ENCODE measurements at places on chromosomes 7 and 10.

GRCh38 chr7:2978408-2978807, 65.3 kb downstream of the CARD11 start:
- DNase-seq: no peak

DNA sequence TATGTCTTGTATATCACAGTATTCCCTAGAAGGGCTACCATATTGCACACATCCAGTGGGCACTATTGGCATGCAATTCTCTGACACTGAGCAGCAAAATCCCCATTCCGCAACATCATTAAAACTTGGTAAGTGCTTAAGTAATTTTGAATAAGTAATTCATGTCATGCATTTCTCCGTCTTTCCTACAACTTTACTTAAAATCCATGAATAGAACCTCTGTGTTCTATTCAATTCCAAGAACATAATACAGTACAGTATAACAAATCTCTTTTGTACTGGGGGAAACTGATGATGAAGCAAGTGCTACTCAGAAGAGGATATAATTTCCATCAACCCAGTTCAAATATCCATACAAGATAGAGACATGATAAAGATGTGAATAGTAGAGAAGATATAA, 80.9 kb upstream of the SEMA3C start:
- DNase-seq: no peak

DNA sequence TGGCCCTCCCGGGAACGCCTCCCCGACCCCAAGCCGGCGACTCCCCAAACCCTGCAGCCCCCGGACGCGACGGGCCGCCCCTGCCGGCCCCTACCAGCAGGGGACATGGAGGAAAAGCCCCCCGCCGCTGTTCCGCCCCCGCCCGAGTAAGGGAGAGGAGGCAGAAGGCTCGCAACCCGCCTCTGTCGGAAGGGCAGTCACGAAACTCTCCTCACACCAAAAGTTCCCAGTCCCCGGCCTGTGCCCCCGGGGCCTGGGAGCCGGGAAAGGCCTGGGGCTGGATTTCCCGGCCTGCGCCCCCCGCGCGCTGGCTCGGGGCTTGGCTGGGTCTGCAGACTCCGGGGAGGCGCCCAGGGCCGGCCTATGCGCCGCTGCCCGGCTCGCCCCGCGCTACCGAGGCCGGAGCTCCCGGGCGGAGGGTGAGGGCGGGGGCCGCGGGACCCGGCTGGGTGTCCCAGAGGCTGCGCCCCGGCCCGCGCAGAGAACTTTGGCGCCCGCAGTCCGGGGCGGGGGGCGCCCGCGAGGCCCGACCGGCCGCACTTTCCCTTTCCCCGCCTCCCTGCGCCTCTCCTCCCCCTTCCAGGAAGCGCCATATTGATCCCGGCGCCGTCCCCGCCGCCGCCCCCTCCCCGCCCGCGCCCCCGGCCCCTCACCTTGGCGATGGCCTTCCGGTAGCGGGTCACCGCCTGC, 728 bp downstream of the PARD3 start:
- DNase-seq: no peak

DNA sequence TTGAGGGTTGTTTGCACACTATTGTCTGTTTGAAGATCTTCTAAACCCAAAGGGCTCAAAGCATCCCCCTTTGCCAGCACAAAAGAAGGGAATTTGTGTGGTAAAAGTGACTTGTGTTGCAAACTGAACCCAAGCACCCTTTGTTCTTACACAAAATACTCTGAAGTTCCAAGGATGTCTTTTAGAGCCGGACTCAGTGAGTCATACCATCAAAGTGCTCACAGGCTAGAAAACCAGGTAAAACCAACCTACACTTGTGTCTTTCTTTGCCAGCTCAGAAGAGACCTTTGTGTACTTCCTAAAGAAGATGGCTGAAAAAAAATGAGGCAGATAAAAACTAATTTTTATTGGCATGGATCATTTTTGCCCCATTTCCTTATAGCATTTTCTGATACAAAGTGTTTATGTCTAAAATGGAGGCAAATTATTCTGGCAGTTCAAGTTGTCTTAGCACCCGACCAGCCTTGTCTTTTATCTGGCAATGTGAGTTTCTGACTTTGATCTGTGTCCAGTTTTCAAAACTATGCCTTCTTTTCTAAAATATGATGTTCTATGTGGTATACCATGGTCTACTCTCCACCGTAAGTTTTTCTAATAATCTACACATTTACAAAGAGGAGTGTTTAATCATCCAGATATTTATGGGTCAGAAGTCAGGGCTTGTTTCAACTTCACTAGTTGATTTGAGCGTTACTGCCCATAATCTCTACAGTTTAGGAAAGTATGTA, 128.4 kb upstream of the FZD1 start:
- DNase-seq: no peak

DNA sequence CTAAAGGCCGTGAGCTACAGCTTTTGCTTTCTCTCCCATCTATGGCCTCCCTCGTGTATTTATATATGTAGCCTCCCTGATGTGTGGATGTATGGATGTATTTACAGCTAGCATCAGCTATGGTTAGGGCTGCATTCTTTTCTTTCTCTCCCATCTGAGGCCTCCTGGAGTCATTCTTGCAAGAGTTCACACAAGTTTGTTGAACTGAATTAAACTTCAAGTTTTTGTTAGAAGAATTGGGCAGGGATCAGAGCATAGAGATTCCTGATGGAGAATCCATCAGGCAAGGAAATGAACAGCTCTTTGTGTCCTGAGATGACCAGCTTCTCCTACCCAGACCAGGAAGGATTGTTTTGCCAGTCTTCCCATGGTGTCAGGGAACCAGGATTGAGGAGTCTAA, 60.3 kb downstream of the AHCYL2 start:
- no peak for DNase-seq

DNA sequence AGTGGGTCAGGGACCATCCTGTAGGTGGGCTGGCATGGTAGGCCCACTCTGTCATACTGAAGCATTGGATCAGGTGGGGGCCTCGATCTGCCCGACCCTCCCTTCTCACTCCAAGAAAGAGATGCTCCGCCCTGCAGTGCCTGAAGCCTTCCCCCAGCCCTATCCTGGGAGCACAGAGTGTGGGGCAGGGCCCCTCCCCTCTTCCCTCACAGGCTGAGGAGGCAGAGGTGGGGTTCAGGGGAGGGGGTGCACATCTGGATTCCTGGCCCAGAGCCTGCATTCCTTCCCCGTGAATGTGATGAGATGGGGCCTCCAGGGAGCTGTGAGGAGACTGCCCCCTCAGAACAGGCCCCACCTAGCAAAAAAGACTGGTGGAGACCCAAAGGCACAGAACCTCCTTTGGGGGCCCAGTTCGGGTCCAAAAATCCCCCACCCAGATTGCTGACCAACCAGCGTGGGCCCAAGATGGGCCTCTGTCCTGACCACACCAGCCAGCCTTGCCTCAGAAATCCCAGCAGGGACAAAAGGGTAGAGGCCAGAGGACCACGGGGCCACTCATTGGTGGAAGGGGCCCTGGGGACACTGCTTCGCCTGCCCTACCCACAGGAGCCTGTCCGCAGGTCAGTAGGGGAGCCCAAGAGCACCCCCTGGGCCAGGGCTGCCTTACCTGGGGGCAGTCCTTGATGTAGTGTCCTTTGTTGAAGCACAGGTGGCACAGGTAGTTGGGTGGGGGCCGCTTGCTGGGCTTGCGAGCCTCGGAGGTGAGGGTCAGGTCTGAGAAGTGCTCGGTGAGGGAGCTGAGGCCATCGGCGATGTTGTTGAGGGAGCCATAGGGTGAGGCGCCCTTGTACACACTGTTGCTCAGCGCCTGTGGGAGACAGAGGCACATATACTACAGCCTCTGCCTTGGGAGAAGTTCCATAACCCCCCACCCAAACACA, 13.3 kb downstream of the ZCCHC24 start:
- DNase-seq: no peak

DNA sequence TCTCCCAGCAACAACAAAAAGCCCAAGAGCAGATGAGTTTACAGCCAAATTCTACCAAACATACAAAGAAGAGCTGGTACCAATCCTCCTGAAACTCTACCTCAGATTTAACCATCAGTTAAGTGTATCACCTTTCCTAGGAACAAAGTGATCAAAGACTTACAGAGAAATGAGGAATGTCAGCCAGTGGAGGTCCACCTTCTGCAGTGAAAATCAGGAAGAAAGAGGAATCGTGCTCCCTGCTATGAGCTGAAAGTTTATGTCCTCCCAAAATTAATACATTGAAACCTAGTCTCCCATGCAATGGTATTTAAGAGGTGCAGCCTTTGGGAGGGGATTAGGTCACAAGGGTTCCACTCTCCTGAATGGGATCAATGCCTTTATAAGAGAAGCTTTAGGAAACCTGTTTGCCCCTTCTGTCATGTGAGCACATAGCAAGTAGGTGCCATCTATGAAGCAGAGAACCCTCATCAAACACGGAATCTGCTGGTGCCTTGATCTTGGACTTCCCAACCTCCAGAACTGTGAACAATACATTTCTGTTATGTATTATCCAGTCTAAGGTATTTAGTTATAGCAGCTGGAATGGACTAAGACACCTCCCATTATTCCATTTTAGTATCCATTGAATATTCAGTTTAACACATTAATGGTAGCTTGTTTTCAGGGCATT, 139.0 kb upstream of the FZD8 start:
- no peak for DNase-seq

- DNase-seq: no peak
Measured at GRCh38 chr7:121557034-121557892, 161.2 kb upstream of the FAM3C start.

Data from NCI-H510A treated with DMSO at 0.1 percent for 48 hours (cell line).